ENCODE measurements at places on chromosomes 7 and 10. TPM values are rescaled to one million over a fixed set of nuclear protein-coding genes. Genes with fewer than 3 reads are reported as not detected.

The SLC16A9 gene
- total RNA-seq, result 0.07 TPM

The TMEM196 gene
- not detected for total RNA-seq

The WASL gene
- 9.5 TPM for total RNA-seq

- DNase-seq, result no peak
Observed at GRCh38 chr7:47755248-47755647, 173.3 kb upstream of the TNS3 start.

- DNase-seq, result no peak
Observed at GRCh38 chr7:131425992-131426391, 98.3 kb downstream of the MKLN1 start.

DNA sequence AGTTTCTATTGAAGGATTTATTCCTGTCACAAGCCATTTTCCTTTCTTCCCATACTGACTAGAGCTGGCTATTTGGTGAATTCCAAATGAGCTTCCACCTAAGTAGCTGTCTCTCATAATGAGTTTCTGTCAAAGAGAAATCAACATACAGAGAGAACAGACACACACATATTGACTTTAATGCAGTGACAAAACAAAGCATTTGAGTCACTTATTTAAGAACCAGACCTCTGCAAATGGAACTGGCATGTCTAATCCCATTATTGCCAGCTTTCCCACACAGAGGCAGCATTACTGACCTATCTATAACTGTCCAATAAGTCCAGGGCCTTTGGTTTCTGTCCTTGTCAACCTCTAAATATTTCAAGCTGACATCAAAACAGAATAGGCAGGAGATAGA is 179.3 kb upstream of the CSTF2T start:
- no peak for DNase-seq

GRCh38 chr7:154953006-154953684 is 49.8 kb downstream of the PAXIP1 start:
- DNase-seq, result peak; percentile 56

All from T-helper 17 cell (primary cell).